Activated naive CD8-positive, alpha-beta T cell treated with anti-CD3 and anti-CD28 coated beads, Interleukin-2, amount 50 U/mL, for 24 hours (primary cell): ENCODE measurements at places on chromosomes 4 and X.

DNA sequence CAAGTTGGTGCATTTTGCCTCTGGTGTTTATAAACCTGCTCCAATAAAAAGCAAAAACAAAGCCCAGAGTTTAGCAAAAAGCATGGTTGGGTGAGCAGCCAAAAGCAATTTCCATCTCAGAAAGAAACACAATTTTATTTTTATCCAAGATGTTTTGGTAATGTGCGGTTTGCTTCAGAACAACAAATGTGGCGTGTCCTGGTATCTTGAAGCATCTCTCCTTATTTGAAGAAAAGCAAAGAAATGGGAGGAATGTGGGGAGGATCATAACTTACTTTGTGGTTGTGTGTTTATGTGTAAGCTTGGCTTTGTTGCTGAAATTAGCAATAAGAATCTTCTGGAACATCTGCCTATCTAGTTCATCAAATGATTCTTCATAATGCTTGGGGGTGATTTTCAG lies 88.3 kb upstream of the DDX3X start:
- H3K27ac ChIP-seq: no peak overlapping the region
- no peaks in the 10 kb centered on the region for H3K36me3 ChIP-seq
- H3K4me3 ChIP-seq: no peak overlapping the region
- no peaks in the 10 kb centered on the region for H3K4me1 ChIP-seq
- H3K27me3 ChIP-seq: no peaks in the 10 kb centered on the region
- DNase-seq: no peak

GRCh38 chr4:993111-994029 lies at the start of gene SLC26A1:
TSS of gene SLC26A1 (minus strand) at chr4:993404. CDS start at chr4:991703, 1,701 bp downstream.
- DNase-seq: no peak
- H3K27ac ChIP-seq: no peak within 1 kb of the TSS
- H3K36me3 ChIP-seq: no peaks in the 10 kb centered on the region
- peaks cover 9% of the 10 kb centered on the region for H3K27me3 ChIP-seq
- H3K4me1 ChIP-seq: peaks cover under 1% of the 10 kb centered on the region

DNA sequence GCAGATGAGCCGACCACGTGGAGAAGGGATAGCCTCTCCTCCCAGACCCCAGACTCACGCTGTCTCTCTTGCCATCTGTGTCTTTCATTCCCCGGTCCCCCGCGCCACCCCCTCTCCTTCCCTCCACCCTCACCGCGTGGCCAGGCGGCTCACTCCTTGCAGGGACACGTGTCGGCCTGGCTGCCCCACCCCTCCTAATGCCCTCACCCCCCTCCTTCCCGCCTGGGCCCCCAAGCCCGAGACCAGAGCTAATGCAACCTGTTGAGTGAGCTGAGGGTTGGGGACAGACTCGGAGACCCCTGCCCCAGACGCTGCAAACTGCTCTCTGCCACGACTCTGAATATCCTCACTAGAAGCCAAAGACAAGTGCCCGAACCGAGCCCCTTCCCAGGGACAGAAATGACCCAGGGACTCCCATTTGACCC lies 1.8 kb downstream of the SLC38A5 start:
- H3K27ac ChIP-seq: peak overlapping the region; percentile 99
- H3K4me3 ChIP-seq: peak overlapping the region; percentile 95
- H3K36me3 ChIP-seq: peaks cover 29% of the 10 kb centered on the region
- peak; percentile 57 for DNase-seq
- peaks cover 36% of the 10 kb centered on the region for H3K4me1 ChIP-seq

GRCh38 chr4:31290836-31291235 lies 570.7 kb downstream of the PCDH7 start:
- H3K27me3 ChIP-seq: no peaks in the 10 kb centered on the region
- no peaks in the 10 kb centered on the region for H3K36me3 ChIP-seq
- DNase-seq: no peak

DNA sequence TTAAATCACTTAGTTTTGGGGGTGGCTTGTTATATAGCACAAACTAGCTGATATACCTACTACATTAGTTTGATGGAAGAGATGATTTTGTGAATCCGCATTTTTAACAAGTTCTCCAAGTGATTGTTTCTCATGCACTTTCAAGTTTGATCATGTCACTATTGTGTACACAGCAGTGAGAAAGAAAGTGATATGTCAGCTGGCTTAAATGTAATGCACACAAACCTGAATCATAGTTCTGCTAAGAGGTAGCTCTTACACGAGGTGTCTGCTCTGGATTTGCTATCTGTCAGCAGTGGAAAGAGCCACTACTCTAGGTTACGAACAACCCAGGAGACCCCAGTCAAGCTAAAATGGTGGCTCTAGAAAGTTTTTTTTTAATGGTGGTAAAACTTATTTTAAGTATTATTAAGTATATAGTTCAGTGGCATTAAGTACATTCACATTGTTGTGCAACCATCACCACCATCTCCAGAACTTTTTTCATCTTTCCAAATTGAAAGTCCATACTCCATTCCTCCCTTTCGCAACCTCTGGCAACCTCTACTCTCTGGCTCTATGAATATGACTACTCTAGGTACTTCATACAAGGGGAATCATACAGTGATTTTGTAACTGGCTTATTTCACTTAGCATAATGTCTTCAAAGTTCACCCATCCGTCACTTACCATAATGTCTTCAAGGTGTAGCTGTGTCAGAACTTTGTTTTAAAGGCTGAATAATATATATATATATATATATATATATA lies 147.3 kb downstream of the HS6ST2 start:
- H3K36me3 ChIP-seq: no peaks in the 10 kb centered on the region
- no peaks in the 10 kb centered on the region for H3K27me3 ChIP-seq
- H3K27ac ChIP-seq: no peak overlapping the region
- DNase-seq: no peak
- H3K4me3 ChIP-seq: no peak overlapping the region

GRCh38 chrX:13717700-13718472 lies 16.5 kb downstream of the TRAPPC2 start:
- peaks cover 42% of the 10 kb centered on the region for H3K36me3 ChIP-seq
- no peak overlapping the region for H3K4me3 ChIP-seq
- DNase-seq: no peak
- H3K27ac ChIP-seq: peak overlapping the region; percentile 15
- peaks cover 31% of the 10 kb centered on the region for H3K4me1 ChIP-seq

- no peaks in the 10 kb centered on the region for H3K27me3 ChIP-seq
- no peak overlapping the region for H3K4me3 ChIP-seq
- no peaks in the 10 kb centered on the region for H3K36me3 ChIP-seq
- no peak for DNase-seq
- no peaks in the 10 kb centered on the region for H3K4me1 ChIP-seq
These were observed 14.1 kb downstream of the PSAPL1 start for GRCh38 chr4:7420661-7421040.

DNA sequence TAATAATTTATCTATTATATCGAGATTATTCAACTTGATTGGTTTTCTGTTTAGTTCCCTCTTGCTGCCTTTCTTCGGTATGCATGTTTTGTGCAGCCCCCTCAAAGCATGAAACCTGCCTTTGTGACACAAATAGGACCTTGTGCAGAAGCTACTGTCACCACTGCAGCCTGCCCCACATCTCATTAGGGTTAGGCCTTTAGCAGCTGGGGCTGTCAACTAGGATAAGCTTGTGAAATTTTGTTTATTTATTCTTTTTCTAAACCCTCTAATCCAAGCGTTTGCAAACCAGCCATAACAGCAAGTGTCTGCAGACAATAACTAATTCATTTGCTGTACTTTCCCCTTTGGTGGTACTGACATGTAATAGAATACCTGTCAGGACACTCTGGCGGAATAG lies 258.9 kb downstream of the RCHY1 start:
- no peak overlapping the region for H3K4me3 ChIP-seq
- no peaks in the 10 kb centered on the region for H3K4me1 ChIP-seq
- DNase-seq: no peak
- H3K36me3 ChIP-seq: no peaks in the 10 kb centered on the region
- H3K27me3 ChIP-seq: no peaks in the 10 kb centered on the region

- H3K4me1 ChIP-seq: no peaks in the 10 kb centered on the region
- no peak overlapping the region for H3K27ac ChIP-seq
- no peaks in the 10 kb centered on the region for H3K36me3 ChIP-seq
- no peaks in the 10 kb centered on the region for H3K27me3 ChIP-seq
- no peak for DNase-seq
These were observed 219.0 kb downstream of the KLHL4 start for GRCh38 chrX:87736576-87736975.

- H3K27me3 ChIP-seq: no peaks in the 10 kb centered on the region
- no peaks in the 10 kb centered on the region for H3K4me1 ChIP-seq
- no peaks in the 10 kb centered on the region for H3K36me3 ChIP-seq
- no peak for DNase-seq
- H3K4me3 ChIP-seq: no peak overlapping the region
- H3K27ac ChIP-seq: no peak overlapping the region
These were observed 118.3 kb downstream of the ADGRL3 start for GRCh38 chr4:61318431-61318830.

GRCh38 chrX:41514179-41514578 lies 67.0 kb downstream of the NYX start:
- H3K27me3 ChIP-seq: no peaks in the 10 kb centered on the region

GRCh38 chr4:163249042-163249441 lies 82.4 kb upstream of the NAF1 start:
- no peak for DNase-seq
- H3K27ac ChIP-seq: no peak overlapping the region

DNA sequence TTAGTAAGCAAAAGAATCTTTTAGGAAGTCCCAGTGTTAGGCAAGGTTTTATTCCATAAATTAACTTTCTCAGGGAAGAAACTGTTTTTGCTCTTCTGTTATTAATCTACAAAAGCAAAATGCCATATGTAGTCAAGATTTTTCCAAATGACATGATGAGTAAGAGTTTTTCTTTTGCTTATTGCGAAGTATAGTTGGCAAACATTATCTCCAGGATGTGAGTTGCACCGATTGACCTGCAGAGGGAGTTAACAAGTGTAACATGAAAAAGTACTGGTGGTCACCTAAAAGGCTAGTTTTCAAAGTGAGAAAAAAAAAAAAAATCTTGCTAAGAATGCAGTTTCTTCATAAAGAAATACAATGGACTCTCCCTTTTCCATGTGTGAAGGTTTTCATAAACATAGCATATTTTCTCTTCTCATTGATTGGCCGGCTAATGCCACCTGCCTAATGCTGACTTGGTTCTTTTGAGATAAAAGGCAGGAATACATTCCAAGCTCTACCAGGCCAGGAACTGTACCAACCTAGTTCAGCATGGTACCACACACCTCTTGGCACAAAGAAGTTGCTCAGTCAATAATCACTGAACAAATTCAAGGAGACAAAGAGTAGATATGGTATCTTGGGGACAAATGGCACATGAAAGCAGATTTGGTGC lies 100.2 kb downstream of the LNX1 start:
- H3K4me3 ChIP-seq: no peak overlapping the region
- no peak overlapping the region for H3K27ac ChIP-seq
- peaks cover 12% of the 10 kb centered on the region for H3K27me3 ChIP-seq

DNA sequence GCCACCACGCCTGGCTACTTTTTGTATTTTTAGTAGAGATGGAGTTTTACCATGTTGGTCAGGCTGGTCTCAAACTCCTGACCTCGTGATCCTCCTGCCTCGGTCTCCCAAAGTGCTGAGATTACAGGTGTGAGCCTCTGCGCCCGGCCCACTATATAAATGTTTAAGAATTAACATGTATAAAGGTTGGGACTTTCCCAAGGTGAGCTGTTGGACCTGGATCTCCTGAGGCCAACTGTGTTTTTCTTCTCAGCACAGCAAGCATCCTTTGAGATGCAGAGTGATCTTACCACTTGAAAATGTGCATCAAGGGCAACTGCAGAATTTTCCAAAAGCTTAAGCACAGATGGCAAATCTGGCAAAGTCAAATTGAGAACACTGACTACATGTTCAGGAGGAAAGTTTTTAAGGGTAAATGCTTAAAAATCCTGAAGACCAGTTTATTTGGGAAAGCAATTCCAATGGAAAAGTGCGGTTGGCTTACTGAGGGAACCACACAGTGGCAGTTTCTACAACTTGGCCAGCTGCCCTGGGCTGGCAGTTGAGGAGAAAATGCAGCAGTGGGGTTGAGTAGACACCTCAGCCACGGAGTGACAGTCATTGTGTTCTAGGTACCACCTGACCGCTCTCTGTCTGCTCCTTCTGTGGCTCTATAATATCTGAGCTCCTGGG lies 168.9 kb downstream of the CBR4 start:
- H3K27me3 ChIP-seq: peaks cover 37% of the 10 kb centered on the region
- no peak for DNase-seq
- no peaks in the 10 kb centered on the region for H3K36me3 ChIP-seq
- no peak overlapping the region for H3K4me3 ChIP-seq
- no peak overlapping the region for H3K27ac ChIP-seq
- H3K4me1 ChIP-seq: peaks cover 2% of the 10 kb centered on the region

DNA sequence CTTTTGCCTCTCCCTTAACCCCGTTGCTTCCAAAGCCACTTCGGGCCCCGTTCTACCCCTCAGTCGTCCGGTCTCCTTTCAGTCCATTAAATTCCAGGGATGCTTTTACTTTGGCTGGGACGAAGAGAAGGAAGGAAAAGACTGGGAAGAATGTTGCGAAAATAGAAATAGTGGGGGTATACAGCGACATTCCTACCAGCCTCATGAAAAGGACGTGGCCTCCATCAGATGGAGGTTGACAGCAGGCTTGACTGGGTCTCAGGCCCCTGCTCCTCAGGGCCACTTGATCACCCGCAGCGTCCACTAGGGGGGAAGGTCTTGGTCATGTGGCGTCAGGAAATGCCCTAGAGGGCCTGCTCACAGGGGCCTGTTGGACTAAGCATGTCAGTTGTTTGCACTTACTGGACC lies 657 bp upstream of the ANKRD50 start:
- peaks cover 6% of the 10 kb centered on the region for H3K4me1 ChIP-seq
- H3K4me3 ChIP-seq: peak overlapping the region; percentile 77
- DNase-seq: peak; percentile 13
- peaks cover 2% of the 10 kb centered on the region for H3K27me3 ChIP-seq
- no peaks in the 10 kb centered on the region for H3K36me3 ChIP-seq

DNA sequence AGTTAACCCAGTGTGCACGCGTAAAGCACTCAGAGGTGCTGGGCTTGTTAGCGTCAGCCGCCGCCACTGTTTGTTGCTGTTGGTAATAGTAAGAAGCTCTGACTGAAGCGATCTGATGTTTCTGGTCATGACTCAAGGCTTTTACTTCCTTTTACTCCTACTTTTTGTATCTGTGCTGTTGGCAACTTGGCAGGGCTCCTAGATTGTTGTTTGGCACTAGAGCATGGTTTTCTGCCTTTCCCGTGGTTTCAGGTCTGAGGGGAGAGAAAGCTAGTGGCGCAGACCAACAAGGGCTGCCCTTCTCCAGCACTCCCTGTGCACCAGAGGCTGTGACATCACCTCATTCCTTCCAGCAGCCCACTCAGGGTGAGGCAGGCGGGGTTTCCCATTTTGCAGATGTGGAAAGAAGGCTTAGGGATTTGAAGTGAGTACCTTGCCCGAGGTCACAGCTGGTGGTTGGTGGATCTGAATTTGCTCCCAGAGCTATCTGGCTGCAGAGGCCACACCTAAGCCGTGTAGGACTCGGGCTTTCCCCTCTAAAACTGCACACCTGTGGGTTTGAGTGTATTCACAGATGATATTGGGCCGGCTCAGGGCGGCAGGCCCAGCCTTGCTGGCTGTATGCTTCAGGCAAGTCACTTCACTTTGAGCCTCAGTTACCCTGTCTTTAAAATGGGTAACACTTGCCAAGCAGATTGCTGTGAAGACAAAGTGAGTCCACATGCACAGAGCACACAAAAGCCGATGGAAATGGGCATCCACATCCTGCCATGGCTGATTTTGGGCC lies 51.2 kb upstream of the TADA2B start:
- no peak overlapping the region for H3K27ac ChIP-seq
- peaks cover 17% of the 10 kb centered on the region for H3K36me3 ChIP-seq
- H3K4me3 ChIP-seq: no peak overlapping the region
- peaks cover 52% of the 10 kb centered on the region for H3K4me1 ChIP-seq
- H3K27me3 ChIP-seq: no peaks in the 10 kb centered on the region
